ENCODE measurements at places on chromosomes 13 and 19.

GRCh38 chr19:19520989-19521388 lies 5.0 kb downstream of the NDUFA13 start:
- no peak for DNase-seq

GRCh38 chr13:77831866-77832265 lies 86.8 kb downstream of the EDNRB start:
- DNase-seq, result no peak

DNA sequence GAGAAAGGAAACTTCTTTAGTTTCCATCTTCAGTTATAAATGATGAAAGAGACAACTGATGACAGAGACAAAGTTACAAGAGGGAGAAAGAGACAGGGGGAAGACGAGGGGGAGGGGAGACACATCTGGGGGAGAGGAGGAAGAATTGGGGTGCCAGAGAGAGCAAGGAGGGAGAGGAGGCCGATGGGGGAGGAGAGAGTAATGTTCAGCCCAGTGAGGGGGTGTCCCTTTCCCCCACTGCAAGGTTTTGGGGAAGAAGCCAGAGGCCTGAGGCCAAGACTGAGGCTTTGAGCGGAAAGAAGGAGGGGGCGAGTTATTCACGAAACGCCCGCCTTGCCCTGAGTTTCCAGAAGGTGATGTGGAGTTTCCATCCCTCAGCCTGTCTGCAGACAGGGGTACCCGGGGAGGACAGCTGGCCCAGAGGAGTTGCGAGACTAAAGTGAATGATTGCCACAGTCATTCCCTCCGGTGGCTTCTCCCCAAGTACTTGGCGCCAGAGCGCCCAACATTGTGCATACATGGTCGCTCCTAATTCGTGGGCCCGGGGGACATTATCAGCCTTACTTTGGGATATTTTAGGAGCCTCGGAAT lies 558 bp upstream of the PPAN start:
- DNase-seq, result no peak

DNA sequence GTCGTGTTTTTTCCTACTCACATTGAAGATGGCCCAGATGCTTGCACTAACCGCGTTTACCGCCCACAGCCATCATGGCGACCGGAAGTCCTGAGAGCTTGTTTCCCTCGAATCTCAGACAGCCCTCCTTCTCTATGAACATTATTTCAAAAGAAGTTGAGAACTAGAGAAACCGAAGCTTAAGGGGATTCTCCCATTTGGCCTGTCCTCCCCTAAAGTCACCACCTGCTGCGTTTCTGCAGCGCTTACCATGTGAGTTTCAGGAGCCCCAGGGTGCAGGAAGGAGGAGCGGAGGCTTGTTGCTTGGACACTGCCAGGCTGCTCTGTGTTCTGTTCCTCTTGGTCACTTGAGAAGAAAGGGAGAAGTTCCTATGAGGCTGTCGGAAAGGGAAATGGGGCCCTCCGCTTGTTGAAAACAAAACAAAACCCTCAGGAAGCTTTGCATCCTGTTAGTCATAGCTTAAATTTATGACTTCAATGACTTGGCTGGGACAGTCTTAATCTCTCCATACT lies 6.2 kb downstream of the CARD8 start:
- no peak for DNase-seq

GRCh38 chr19:6023085-6023682 lies 45.2 kb upstream of the RANBP3 start:
- DNase-seq, result no peak

GRCh38 chr19:47703301-47703700 lies 9.9 kb upstream of the EHD2 start:
- no peak for DNase-seq

DNA sequence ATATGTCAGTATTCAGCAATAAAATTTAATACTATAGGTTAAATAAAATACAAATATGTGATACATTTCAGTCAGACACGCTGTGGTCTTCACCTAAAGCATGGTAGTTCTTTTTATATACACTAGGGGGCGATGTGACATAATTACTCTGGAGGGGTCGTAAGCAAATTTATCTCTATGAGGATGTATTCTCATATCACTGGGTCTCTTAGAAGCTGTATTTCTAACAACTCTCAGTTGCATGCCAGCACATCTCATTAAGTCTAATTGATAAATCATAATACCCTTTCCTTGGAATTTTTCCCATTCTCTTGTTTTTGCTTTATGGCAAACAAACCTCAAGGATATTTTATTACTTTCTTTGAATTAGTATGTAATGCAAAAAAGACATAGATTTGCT lies 3.9 kb upstream of the PCDH17 start:
- DNase-seq, result no peak

DNA sequence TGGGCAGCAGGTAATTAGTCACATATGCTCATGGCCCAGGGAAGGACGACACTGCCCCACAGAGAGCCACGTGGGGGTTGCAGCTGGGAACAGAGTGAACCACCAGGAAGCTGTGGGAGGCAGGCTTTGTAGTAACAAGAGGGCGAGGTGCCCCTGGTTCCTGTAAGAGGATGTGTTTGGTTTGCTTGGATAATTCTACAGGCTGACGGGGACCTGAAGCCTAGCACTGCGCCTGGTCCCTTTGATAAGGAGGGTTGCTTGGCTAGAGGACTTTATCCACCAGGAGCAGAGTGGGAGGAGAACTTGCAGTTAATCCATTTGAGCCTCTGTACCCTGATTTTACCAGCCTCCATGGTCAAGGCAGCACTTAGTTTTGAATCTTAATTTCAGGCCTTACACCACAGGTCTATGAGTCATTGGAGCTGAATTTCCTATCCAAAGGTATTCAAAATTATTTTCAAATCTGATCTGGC lies 67.4 kb upstream of the CLDN10 start:
- DNase-seq, result no peak

DNA sequence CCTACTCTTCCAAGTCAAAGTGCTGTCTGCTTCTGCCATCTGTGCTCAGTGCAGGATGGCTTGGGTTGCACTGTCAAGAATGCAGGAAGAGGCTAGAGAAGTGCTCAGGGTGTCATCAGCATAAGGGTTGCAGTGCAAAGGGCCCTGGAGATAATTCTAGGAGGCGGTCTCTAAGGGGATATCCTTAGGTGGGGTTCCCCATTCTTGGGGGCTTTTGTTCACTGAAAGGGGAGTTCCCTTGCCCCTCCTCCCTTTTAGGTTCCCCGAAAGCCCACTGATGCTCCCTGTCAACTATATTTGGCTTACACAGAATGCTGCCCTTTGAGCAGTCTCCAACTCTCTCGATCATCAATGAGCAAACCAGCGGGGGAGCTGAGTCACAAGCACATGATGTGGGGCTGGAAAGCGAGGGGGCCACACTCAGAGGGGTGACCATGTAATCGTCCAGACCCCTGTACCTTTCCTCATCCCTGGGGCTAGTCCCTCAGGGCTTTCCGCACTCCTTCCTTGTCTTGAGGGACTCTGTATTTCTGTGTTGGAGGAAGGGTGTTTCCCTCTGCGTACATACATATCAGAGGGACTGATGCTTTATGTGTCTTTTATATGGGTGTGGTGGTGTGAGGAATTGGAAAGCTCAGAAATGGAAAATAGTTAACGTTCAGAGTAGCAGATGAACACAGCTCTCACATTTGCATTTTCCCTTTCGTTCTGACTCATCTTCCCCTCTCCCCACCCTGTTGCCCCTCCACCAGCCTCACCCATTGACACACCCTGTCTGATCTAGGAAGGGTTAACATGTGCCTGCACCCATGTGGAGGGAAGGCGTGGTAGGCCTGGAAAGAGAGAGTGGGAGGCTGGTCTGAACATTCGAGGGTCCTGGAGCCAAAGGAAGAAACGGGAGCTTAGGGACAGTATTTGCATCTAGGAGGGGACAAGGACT lies 6.7 kb downstream of the ZBTB32 start:
- DNase-seq, result no peak

GRCh38 chr19:33376423-33376822 lies 2.9 kb downstream of the CEBPG start:
- DNase-seq, result no peak

DNA sequence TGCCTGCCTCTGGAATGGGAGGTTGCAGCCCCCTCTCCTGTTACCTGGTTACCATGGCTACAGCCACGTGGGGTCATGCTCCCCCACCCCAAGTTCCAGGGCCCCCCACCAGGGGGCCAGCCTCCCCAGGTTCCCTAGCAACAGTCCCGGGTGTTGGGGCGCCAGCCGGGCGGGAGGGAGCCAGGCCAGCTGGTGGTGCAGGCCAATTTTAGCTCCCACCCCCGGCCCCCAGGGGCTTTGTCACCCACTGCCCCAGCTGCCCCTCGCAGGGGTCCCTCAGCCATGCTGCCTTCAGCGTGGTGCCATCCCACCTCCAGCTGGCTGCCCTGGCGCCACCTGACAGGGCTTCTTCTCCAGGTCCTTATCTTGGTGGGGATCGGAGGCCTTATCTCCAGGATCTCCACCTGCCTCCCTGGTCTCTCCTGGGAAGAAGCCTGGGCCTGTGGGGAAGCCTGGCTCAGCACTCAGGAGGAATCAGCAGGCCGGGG lies 3.0 kb downstream of the MARK4 start:
- no peak for DNase-seq

DNA sequence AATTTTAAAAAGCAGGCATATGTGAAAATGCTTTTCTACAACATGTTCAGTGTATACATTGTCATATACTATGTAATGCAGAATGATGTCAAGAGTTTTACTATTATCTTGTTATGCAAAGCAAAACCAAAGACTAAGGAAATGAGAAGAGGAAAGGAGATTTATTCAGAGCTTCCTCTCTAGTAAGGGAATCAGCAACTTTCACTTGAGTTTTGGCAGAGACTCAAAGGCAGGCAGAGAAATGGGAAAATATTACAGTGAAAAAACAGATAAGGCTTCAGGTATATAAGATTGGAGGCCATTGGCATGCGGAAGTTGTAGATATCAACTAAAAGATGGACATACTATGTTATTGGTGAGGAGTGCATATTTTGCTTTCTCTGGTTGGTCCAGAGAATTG lies 512.0 kb upstream of the PCDH20 start:
- DNase-seq, result no peak

- DNase-seq, result no peak
Observed at GRCh38 chr13:107968470-107968869, 246.9 kb downstream of the LIG4 start.

DNA sequence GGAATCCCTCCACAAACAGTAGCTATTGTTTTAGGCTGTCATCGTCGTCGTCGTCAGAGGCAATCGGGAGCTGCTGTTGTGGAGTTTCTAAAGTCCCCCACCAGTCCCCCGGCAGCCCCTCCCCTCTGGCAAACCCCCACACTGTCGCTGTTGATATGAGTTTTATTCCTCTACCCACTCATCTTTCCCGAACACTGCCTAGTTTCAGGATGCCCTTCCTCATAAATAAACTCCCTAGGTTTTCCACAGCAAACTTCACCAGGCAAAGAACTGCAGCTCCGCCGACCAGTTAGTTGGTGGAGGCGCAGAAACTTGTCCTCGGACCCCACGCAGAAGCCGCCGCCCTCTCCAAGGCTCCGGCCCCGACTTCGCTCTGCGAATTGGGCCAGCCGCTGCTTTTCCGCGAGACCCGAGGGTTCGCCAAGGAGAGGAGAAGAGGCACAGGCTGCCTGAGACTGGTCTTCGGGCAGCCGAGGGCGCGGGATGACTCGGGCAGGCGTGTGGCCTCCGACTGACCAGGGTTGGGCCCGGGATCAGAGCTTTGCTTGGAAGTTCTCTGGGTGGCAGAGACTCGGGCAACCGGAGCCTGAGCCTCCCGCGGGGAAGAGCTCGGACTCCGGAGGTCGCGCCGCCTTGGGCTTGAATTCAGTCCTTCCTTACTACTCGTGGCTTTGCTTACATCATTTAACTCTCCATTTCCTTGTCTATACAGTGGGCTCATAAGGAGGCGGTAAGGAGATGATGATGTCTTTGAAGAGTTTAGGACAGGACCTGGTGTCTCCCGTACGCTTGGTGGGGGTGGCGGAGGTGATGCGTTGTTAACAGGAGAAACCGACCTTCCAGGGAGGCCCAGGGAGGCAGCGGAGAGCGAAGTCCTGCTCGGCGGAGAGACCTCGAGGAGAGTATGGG lies 7.9 kb downstream of the PDX1 start:
- no peak for DNase-seq

- DNase-seq, result no peak
Observed at GRCh38 chr19:49626226-49626625, 13.7 kb downstream of the RRAS start.

GRCh38 chr13:46288570-46289259 lies 77.0 kb downstream of the LRRC63 start:
- DNase-seq, result peak; percentile 36

- no peak for DNase-seq
Observed at GRCh38 chr19:29001141-29001581, 211.8 kb downstream of the UQCRFS1 start.

- no peak for DNase-seq
Observed at GRCh38 chr19:17743874-17744580, 7.2 kb upstream of the FCHO1 start.

DNA sequence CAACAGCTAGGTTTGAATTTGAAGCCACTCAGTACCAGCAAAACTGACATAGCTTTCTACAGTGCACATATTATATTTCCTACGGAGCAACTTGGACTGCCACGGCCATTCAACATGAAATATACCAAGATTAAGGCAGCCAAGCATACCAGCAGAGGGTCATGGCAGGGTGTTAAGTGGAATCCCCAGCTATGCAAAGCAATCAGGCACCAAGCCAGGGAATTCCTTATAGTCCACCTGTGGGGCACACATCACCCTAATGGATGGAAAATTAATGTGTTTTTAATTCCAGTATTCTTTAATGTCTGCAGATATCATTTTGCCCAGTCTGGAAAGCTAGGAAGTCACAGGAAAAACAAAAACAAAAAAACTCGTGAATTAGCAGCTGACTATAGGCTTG lies 1190.3 kb downstream of the EFNB2 start:
- DNase-seq, result no peak

DNA sequence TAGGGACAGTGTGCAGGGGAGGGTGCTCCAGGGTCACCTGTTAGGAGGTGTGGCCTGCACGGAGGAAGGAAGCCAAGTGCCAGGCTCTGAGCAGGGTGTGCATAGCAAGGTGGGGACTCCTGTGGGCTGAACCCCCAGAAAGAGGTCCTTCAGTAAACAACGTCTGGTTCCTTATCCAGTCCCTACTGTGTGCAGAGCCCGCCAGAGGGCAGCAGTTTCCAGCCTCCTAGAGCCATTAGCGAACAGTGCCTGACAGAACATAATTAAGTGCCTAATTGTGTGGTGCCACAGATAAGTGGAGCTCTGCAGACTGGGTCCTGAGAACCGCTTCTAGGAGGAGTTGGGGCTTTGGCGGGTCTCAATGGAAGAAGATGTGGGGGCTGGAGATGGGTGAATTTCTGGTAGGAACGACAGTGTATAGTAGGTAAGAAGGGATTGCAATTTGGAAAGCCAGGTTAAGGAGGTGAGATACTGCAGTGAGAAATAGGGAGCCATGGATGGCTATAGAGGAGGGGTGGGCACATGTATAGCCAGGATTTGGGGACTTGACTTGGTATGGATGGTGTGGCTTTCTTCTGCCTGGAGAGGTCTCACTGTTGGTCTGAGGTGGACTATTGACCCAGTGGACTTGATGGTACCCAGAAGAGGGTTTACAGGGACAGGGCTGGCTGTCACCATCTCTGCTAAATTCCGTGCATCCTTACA lies 323.1 kb downstream of the ZNF536 start:
- no peak for DNase-seq

- DNase-seq, result no peak
Observed at GRCh38 chr19:5914358-5914774, 312 bp downstream of the CAPS start.

- no peak for DNase-seq
Observed at GRCh38 chr13:97030705-97031452, 36.6 kb upstream of the OXGR1 start.

Data from NT2/D1 (cell line).